ENCODE measurements at places on chromosomes 4 and X.

GRCh38 chrX:87409113-87409841 lies 108.3 kb upstream of the KLHL4 start:
- DNase-seq: no peak

DNA sequence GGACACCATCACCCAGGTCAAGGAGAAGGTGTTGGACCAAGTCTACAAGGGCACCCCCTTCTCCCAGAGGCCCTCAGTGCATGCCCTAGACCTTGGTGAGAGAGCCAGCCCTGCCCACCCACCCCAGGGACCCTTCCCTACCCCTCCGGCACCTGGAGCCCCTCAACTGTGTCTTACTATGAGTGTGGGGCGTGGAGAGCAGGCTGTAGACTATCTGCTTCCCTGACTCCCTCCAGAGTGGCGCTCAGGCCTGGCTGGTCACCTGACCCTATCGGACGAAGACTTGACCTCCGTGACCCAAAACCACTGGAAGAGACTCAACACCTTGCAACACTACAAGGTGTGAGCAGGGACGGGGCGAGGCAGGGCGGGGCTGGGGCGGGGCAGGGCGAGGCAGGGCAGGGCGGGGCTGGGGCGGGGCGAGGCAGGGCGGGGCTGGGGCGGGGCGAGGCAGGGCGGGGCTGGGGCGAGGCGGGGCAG lies 4.7 kb upstream of the SRPK3 start:
- DNase-seq: no peak

GRCh38 chr4:40857956-40858355 lies 108.2 kb downstream of the NSUN7 start:
- DNase-seq: no peak

- no peak for DNase-seq
Measured at GRCh38 chr4:99394896-99395295, 40.2 kb downstream of the ADH7 start.

GRCh38 chr4:7101692-7102515 lies 34.0 kb upstream of the GRPEL1 start:
- no peak for DNase-seq

- DNase-seq: no peak
Measured at GRCh38 chr4:100736641-100737451, 219.0 kb upstream of the EMCN start.

- no peak for DNase-seq
Measured at GRCh38 chr4:3082925-3083515, 8.5 kb downstream of the HTT start.

Measured in AG04449 (cell line).